Activated naive CD8-positive, alpha-beta T cell treated with anti-CD3 and anti-CD28 coated beads, Interleukin-2, amount 50 U/mL, for 24 hours (primary cell): ENCODE measurements at places on chromosomes 2 and 18.

DNA sequence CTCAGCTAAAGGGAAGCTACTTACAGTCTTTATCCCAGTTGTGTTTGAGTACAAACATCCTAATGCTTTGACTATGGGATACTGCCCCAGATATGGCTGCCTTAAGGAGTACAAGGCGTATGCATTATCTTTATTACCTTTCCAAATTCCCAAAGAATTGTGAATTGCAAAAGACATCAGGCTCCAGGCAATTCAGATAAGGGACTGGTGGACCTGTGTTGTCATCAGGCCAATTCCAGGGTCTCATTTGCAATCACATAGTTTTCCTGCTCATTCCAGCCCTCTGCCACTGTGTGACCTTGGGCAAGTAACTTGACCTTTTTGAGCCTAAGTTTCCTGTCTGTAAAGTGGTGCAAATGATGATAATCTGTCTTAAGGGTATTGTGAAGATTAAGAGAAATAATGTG, 137.5 kb downstream of the FMNL2 start:
- DNase-seq = no peak

DNA sequence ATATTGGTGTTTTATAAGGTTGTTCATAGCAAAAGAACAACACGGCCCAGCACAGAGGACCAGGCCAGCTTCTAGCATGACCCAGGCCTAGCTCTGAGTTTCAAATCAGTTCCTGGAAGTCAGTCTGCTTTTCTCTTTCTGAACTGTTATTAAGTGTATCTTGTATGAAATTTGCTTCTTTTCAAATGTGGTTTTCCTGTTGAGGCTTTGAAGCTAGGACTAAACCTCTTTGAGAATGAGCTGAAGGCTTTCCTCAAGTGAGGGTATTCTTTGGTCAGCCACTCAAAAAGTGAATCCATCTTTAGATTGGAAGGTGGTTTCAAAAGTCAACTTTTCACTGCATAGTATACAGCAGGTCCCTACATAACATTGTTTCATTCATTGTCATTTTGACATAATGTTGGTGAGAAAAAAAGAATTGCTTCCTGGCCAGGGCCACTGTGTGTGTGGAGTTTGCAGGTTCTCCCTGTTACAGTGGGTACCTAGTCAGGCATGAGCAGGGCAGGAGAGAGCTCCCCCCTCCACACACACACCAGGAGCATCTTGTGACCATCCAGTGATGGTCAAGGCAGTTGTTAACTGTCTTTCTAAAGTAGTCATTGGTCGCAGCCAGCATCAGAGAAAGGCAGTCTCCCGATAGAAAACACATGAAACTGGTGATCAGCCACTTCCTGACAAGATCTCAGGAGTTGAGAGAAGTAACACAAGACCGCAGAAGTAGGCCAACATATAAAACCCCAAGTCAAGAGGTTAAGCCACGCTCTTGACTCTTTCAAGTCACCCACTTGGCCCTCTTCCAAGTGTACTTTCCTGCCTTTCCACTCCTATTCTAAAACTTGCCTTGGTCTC, 6.7 kb upstream of the ACAA2 start:
- DNase-seq = peak; percentile 31

GRCh38 chr2:175030380-175031271, 25.4 kb upstream of the CHN1 start:
- peak; percentile 4 for DNase-seq

DNA sequence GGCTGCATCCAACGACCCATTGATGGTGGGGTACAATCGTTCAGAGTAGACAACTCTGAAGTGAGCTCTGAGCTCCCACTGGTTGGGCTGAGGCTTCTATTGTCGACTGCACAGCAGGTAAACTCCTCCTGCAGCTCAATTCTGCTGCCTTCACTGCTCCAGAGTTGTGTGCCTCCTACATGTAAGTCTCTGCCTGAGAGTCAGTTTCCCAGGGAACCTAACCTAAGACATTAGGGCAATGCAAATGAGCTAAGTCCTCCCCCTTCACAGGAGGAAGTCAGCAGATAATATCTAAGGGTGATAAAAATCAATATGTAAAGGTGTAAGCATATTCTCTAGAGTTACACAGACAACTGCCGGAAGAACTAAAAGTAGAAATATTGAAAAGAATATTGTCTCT, 22.5 kb upstream of the ACYP2 start:
- DNase-seq = no peak

- no peak for DNase-seq
Observed at GRCh38 chr18:74791501-74792194, 194.0 kb downstream of the ZNF407 start.

GRCh38 chr18:3903337-3903736, 453.4 kb downstream of the TGIF1 start:
- no peak for DNase-seq

GRCh38 chr18:54223568-54224241, 764 bp downstream of the MBD2 start:
- peak; percentile 48 for DNase-seq

GRCh38 chr2:239087046-239087710, 239.3 kb downstream of the TWIST2 start:
- DNase-seq = no peak

DNA sequence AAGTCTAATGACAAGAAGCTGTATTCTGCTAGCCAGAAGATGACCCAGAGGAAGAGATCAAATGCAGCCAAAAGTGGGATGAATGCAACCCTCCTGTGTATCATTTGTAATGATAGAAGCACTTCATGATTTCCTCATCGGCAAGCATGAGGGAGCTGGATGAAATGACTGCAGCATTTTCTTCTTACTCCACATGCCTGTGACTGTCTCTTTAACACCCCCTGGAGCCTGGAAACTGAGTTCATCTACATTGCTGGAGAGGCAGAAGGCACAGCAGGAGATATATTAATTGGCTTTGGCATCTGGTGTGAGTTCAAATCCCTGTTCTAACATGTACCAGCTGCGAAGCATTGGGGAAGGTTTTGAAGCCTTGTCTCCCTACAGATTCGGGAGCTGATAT, 37.7 kb downstream of the ID2 start:
- DNase-seq = no peak

DNA sequence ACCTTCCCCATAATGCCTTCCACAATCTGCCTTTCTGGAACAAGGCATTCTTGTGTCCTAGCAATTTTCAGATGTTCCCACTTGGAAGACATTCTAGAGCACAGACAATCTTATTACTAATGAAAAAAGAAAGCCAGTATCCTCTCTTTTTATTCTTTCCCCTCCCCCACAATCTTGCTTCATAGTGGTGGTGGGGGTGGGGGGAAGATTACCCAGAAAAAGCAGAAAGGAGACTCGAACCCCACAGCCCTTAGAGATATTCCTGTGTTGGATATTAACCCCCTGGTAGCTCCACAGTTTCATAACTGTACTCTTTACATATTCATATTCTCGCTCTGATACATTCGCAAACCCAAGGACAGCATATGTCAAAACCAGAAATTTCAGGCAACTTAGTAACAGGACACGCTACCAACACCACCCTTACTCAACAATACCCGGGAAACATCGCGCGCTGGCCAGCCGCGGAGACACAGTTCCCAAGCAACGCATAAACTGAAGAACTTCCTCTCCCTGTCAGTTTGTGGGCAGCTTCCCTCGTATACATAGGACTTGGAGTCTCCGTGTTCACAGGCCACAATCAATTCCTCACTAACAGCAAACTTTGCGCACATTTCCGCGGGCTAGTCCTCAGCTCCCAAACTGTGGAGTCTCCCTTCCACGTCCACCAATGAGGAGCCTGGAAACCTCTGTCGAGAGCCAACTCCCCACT, 793 bp downstream of the NR4A2 start:
- DNase-seq = peak; percentile 52

GRCh38 chr2:69619725-69620124, 23.8 kb downstream of the AAK1 start:
- DNase-seq = no peak

DNA sequence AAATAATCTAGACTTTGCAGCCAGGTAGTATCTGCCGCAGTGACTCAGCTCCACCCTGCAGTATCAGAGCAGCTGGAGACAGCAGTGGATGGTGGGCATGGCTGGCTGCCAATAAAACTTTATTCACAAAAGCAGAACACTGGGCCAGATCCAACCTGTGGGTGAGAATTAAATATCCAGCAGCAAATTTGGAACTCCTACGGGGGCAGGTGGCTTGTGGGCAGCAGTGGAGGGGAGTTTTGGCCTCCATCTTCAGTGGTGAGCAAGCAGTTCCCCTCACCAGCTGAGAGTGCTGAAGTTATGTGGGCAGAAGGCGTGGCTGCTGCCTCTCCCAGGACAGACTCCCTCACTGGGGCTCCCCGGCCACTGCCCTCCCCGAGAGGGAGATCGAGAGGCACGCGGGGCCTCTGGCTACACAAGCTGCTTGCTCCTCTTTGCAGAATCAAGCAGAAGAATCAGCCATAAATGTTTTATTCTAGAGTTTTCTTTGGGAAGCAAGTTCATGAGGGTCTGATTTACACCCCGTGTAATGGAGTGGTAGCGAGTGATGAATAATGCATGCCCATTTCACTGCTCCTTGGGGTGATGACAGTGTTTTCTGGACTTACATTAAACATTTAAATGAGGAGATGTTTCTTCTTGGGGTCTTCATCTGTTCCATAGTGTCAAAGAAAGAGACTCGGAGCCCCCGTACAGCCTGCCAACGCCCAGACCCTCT, 204.3 kb downstream of the SEPTIN10 start:
- DNase-seq = no peak

DNA sequence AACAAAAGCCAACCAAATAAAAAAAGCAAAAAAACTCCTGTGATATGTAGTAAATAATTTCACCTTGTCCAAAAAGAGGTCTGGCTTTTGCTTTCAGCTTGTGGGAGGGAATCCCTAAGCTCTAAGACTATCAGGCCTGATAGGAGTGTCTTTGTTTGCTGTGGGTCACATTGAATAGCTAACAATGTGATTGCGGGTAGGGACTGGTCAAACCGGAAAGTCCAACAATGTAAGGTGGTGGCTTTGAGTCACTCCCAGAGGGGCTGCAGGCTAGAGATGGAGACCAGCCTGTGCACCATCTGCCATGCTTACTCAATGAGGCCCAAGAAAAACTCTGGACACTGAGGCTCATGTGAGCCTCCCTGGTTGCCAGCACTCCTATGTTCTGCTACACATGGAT, 192.9 kb downstream of the TFCP2L1 start:
- DNase-seq = no peak

DNA sequence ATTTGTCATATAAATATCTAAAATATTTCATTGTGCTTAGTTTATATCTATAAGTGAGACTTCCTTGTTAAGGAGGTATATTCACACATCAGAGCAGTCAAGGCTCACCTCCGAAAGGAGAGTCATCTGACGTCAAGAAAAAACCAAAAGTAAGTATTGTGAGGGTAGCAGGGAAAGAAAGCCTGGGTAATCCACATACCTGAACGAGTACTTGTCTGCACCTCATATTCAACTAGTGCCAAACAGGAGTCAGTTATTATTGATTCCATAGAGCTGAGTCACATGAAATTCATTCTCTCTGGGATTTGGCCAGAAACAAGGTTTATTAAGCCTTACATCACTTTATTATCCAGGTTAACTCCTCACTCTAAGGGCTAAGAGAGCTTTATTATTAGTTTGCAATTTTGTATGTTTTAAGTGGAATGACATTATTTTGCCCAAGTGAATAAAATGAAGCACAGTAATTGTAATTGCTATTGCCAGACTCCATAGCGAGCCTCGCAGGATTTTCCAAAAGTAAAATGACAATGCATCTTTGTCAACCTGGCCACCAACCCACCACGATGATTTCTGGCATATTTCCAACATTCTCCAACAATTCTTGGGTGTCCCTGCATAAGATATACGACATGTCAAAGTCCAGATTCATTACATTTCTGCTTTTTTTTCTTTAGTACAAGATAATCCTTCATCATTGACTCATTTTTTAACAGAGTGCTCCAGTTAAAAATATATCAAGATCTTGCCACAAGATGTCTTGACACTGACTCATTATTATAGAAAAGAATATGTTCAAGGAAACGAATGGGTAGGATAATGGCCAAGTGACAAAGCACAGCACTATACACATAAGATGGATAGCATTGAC, 1210.4 kb upstream of the ACVR2A start:
- no peak for DNase-seq

DNA sequence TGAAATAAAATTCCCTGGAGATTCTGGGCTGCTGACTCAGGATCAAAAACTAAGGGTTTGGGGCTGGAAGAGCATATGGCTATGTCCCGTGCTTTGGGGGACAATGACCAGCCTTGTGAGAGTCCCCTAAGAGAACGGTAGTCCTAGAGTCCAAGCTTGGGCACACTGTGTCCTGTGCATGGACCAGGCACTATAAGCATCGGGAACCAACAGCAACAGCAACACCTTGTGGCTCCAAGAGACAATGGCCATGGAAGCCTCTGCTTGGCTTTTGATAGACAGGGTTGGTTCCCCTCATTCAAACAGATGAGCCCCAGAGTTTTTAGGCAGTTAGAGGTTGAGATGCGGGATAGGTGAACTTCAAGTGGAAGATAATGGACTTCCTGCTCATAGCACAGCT, 294.4 kb upstream of the CHAC2 start:
- no peak for DNase-seq

DNA sequence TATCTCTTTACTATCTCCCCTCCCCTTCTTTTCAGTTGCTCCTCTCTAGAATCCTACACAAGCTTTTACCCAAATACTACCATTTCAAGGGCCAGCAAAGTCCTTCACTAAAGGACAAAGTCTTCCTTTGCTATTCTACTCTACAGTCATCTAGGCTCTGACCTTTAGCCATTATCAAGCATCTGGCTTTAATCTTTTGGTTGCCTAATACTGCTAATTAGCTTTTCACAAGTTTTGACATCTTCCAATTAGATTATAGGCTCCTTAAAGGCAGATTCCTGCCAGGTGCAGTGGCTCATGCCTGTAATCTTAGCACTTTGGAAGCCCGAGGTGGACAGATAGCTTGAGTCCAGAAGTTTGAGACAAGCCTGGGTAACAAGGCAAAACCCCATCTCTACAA, 194.4 kb downstream of the SH3BP4 start:
- DNase-seq = no peak

- DNase-seq = no peak
Observed at GRCh38 chr18:70457223-70457622, 168.4 kb downstream of the SOCS6 start.

DNA sequence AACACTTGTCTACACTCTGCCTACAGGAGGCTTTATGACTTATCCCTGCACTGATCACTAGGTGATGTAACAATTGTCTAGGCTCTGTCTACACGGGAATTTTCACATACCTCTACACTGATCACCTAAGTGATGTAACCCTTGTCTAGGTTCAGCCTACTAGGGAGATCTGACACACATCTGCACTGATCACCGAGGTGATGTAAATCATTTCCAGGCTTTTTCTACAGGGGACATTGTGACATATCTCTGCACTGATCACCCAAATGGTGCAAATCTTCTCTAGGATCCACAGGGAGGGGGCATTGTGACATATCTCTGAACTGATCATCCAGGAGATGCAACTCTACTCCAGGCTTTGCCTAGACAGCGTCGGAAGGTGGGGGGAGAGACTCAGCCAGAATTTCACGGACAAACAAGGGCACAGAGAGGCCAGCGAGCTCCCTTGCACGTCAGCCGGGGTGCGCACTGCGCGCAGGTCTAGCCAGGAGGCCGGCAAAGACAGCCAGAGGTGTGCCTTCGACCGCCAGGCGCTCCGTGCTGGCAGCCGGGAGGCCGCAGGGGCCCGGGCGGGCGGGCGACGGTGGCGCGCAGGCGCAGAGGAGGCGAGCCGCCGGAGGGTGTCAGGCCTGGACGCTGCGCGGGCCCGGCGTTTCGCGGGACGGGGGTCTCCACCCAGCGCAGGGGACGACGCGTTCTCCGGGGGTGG, 46.9 kb upstream of the USP14 start:
- peak; percentile 75 for DNase-seq

- peak; percentile 27 for DNase-seq
Observed at GRCh38 chr2:12718015-12718671, 1.4 kb downstream of the TRIB2 start.

GRCh38 chr2:207467716-207468347, 61.9 kb upstream of the CREB1 start:
- no peak for DNase-seq
